Adrenal gland (tissue), 19 donors: ENCODE measurements at places on chromosomes 5 and 9. TPM values are rescaled to one million over a fixed set of nuclear protein-coding genes. Genes with fewer than 3 reads are reported as not detected.

GRCh38 chr5:4704951-4705350, 435.2 kb upstream of the ADAMTS16 start:
- H3K36me3 ChIP-seq = no peaks in the 10 kb centered on the region
- no peak for DNase-seq
- no peak overlapping the region for H3K27ac ChIP-seq
- no peak overlapping the region for H3K4me3 ChIP-seq
- no peaks in the 10 kb centered on the region for H3K4me1 ChIP-seq
- no peaks in the 10 kb centered on the region for H3K27me3 ChIP-seq

GRCh38 chr5:132764671-132765238, 12.3 kb downstream of the SEPTIN8 start:
- no peak overlapping the region for H3K4me3 ChIP-seq
- no peak for DNase-seq
- H3K27ac ChIP-seq = no peak overlapping the region
- no peaks in the 10 kb centered on the region for H3K36me3 ChIP-seq
- peaks cover 10% of the 10 kb centered on the region for H3K4me1 ChIP-seq

GRCh38 chr9:90309809-90310520, 332.7 kb downstream of the DIRAS2 start:
- no peak for DNase-seq
- no peaks in the 10 kb centered on the region for H3K36me3 ChIP-seq
- H3K27me3 ChIP-seq = no peaks in the 10 kb centered on the region
- no peak overlapping the region for H3K27ac ChIP-seq

DNA sequence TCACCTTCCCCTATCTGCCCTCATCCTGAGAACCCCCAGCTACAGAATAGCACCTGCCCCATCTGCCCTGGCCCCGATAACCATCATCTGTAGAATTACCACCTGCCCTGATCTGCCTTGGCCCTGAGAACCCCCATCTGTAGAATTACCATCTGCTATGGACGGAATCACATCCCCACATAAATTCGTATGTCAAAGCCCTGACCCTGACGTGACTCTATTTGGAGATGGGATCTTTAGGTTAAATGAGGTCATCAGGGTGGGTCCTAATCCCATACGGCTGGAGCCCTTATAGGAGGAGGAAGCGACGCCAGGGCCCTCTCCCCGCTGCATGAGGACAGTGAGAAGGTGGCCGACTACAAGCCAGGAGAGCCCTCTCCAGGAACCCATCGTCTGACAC, 32.6 kb downstream of the SARDH start:
- DNase-seq = no peak
- peaks cover 6% of the 10 kb centered on the region for H3K27me3 ChIP-seq
- H3K36me3 ChIP-seq = no peaks in the 10 kb centered on the region
- H3K4me1 ChIP-seq = no peaks in the 10 kb centered on the region

SOX30 gene
- 0.43 TPM for total RNA-seq

GABRA1 gene
- 0.55 TPM for total RNA-seq
